ENCODE measurements at places on chromosomes 5 and 9. TPM values are rescaled to one million over a fixed set of nuclear protein-coding genes. Genes with fewer than 3 reads are reported as not detected.

GRCh38 chr5:61811052-61811451, 479.0 kb downstream of the ZSWIM6 start:
- no peak for DNase-seq

DNA sequence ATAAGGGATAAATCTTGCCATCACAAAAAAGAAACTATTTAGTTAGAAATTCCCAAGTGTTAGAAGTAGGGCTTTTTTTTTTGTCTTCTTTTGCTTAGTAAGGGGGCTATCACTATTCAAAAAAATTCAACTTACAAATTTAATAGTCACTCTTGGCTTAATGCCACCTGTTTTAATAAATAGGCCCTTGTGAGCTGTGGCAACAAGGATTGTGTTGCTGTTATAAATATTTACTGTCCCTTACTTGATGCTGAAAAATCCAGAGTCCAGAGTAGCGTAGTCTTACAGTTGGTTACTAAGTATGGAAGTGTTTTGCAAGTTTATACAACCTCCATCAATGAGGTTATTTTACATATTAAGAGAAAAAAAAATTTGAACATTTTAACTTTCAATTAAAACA, 21.4 kb upstream of the CEP78 start:
- DNase-seq = no peak

- no peak for DNase-seq
Observed at GRCh38 chr9:125343518-125344275, 82.1 kb downstream of the GAPVD1 start.

- DNase-seq = no peak
Observed at GRCh38 chr5:39337252-39337915, 26.9 kb downstream of the C9 start.

The DEPDC1B gene
- 3.1 TPM for total RNA-seq

The SLC6A7 gene
- total RNA-seq = not detected

The TLR4 gene
- total RNA-seq = 0.34 TPM

The KIAA1958 gene
- 4.9 TPM for total RNA-seq
